ENCODE measurements at places on chromosomes 1 and 21.

- DNase-seq: no peak
Observed at GRCh38 chr21:36647279-36648093, 51.4 kb upstream of the SIM2 start.

- DNase-seq: no peak
Observed at GRCh38 chr1:153663211-153663610, 4.7 kb downstream of the SNAPIN start.

DNA sequence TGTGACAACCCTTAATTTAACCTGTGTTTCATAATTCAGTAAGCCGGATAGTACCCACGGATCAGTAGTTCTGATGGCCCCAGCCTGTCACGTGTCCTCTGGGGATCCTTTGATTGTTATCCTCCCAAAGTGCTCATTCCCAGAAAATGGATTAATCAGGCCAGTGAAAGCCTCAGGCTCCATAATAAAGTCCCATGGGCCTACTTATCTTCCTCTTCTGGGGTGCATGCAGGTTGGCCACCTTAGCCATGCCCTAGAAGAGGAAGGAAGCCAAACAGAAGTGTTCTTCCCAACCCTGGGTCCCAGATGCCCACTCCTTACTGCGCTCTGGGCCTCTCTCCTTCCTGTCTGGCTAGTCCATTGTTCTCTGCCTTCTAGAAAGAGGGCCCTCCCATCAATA is 146.1 kb downstream of the EDEM3 start:
- DNase-seq: no peak

DNA sequence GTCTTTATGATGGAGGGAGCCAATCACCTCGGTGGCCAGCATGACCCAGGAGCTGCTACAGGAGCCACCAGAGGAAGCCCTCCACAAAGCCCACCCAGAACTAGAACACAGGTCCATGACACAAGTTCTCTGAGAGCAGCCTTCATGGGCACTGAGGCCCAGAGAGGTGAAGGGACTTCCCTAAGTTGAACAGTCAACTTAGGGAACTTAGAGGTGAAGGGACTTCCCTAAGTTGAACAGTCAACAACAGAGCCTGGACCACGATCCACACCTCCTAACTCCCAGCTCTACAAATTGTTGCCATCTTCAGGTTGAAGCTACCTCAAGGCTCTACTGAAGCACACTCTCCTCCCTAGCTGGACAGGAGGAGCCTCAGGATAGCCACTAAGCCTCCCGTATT is 132.7 kb downstream of the CCDC185 start:
- DNase-seq: no peak

DNA sequence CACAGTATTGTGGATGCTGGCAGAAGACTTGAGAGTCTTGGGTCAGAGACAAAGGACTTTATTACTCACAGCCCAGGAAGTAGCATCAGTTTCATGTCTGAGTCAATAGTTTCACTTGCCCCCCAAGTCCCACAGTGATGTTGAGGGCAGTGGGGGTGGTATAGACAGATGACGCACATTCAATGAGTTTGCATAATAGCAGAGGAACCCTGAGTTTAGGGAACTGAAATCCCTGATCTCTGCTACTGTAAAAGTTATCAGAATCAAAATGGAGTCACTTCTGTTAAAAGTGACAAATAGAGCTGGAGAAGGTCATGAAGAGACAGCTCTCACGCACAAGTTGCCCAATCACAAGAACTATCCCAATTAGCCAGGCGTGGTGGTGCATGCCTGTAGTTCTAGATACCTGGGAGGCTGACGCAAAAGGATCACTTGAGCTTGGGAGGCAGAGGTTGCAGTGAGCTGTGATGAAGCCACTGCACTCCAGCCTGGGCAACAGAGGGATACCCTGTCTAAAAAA is 11.5 kb upstream of the HCRTR1 start:
- DNase-seq: peak; percentile 24

- DNase-seq: no peak
Observed at GRCh38 chr1:234661317-234661928, 51.4 kb upstream of the IRF2BP2 start.

GRCh38 chr1:2165646-2166045 is 28.9 kb downstream of the FAAP20 start:
- DNase-seq: no peak

- DNase-seq: no peak
Observed at GRCh38 chr21:33860332-33860879, 55.2 kb downstream of the ATP5PO start.

GRCh38 chr1:213988507-213989001 is 781 bp downstream of the PROX1 start:
- DNase-seq: no peak

GRCh38 chr1:53047737-53048736 is 14.0 kb upstream of the PODN start:
- DNase-seq: no peak

DNA sequence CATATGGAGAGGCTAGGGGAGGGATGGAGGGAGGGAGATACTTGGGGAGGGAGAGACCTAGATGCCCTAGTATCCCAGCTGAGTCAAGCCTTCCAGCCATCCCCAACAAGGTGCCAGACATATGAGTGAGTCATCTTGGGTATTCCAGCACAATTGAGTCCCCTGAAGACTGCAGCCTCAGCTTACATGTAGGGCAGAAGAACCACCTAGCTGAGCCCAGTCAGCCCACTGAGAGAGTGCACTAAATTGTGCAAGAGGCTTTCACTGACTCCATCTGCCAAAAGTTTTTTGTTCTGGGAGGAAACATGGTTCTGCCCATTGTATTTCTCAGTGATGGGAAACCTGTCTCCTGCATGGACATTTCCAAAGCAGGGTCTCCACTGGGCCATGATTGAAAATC is 76.4 kb downstream of the FOXD2 start:
- no peak for DNase-seq

DNA sequence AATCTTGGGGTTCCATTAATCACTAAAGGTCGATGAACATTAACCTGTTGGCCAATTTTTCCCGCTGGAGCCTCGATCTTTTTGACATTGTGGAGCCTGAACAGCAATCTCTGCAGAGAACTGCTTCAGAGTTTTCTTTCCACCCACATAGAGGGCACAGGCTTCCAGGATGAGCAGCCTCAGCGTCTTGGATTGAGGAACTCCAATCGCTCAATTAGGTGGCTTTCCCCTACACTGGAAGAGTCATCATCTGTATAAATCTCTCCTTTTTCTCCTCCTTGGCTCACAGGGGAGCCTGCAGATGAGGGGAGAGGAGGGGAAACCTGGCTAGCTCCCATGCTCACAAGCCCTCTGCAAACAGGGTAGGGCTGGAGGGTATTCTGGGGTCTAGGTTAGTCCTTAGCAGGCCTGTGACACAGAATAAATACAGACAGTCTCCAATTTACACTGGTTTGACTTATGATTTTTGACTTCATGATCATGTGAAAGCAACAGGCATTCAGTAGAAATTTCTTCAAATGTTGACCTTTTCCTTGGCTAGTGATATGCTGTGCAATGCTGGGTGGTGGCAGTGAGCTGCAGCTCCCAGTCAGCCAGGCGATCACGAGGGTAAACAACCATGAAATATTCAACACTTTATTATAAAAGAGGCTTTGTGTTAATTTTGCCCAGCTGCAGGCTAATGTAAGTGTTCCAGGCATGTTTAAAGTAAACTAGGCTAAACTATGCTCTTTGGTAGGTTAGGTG is 80.8 kb downstream of the PGBD5 start:
- DNase-seq: no peak

DNA sequence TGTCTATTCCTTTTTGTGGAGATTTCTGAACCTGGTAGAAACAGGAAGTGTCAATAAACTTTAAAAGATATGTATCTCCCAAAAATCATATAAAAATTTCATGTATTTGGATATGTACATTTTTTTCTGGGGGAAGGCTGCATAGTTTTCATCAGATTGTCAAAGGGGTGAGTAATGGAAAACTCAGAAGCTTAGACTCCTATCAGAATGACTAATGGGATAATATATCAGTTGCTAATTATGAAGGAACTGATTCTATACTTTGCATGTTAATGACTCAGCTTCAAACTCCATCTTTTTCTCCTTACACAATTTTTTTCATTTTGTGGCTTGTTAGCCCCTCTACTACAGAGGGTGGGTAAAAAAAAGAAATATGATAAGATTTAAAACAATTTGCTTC is 55.9 kb downstream of the GON4L start:
- DNase-seq: no peak

DNA sequence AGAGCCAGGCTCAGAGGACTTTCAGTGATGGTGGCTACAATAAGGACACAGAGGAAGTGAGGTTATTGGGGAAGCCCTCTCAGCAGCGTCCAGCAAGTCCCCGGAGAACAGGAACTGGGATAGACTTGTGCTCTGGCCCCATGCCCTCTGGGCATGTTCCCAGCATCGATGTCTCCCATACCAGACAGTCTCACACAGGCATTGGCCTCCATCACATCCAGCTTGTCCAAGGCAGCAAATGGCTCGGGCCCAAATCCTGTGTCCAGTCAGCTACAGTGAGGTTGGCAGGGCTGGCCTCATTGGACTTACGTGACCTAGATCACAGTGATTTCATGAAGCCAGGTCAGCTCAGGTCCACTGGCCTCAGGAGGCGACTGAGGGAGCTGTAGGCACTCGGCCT is 19.6 kb upstream of the TMEM54 start:
- DNase-seq: no peak

DNA sequence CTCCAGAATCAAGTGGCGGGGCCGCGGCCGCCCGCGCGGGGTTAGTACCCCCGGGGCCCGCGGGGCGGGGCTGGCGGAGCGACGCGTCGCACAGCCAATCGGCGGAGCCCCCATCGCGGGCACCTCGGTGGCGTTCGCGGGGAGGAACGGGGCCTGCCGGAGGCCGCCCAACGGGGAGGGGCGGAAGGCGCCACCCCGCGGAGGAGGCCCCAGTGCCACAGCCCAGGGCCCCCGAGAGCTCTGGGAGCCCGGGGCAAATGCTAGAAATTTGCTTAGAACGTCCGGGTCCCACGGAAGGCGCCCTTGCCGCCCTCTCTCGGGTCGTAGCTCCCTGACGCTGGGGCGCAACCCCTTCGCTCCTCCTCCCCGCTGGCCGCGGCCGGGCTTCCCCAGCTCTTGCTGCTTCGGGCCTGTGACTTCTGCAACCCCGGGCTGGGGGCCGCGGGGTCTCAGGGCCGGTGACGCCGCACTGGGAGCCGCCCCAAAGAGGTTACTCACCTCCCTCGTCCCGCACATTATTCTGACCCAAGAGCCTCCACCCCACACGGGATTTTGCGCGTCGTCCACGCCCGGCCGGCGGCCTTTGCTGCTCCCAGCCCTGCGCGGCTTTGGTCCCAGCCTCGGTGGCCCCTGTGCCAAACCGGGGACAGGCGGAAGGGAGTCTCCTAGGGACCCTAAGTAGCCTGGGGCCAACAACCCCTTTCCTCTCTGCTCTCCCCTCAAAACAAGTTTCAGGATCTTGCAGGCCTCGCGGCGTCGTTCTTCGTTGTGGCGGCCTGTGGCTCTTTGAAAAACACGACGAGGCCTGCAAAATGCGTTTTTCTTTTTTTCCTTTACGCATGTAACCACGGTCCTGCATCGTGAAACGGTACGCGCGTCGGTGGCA is at the start of gene RUNX3:
Gene RUNX3, minus strand, starts transcription at position 17 of the 886 bp plus-strand sequence. CDS start 408 bp downstream, outside the sequence.
- DNase-seq: peak; percentile 95

DNA sequence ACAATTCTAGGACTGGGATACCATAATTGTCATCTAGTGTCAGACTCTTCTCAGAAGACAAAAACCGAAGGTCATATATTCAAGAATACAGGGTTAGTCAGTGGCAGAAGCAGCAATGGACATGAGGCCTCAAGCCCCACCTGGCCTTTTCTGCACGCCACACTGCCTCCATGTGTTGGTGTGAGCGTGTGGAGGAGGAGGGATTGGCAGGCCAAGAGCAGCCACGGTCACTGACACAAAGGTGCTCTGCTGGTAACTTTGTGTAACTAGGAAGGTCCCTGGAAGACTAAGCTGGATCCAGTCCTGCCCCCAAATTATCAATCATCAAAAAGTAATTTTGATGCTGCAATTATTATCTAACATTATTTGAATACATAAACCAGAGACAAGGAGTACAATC is 34.9 kb downstream of the HSF2BP start:
- no peak for DNase-seq

GRCh38 chr1:109902204-109902985 is 8.3 kb upstream of the CSF1 start:
- no peak for DNase-seq

DNA sequence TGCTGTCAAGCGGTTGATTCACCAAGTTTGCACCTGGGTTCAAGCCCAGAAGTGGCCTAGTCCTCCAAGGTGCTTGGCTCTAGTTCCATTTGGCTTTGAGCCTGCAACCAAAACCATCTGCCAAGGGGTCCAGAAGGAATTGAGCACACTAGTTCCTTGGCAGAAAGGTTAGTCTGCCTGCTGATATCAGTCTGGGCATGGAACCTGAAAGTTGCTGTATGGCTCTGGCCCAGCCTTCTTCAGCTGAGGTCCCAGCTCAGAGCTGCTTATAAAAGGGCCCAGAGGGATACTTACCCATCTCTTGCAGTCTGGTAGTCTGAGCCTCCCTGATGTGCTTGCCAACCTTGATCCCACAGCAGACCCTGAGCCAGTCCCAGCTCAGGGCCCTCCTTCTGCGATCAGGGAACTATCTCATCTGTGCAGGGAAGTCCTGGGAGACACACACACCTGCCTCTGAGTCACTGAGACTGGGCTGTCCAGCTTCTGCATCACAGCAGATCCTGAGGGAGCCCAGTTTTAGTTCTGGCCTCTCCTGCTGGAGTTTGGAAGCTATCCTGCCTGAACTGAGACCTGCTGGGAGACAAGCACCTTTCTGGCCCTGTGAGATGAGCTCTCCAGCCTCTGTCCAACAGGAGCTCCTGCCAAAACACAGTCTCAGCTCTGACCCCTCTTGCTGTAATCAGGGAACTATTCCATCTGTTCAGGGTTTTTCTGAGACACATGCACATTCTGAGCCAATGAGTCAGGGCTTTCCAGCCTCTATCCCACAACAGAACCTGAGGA is 75.8 kb downstream of the CTH start:
- DNase-seq: no peak

DNA sequence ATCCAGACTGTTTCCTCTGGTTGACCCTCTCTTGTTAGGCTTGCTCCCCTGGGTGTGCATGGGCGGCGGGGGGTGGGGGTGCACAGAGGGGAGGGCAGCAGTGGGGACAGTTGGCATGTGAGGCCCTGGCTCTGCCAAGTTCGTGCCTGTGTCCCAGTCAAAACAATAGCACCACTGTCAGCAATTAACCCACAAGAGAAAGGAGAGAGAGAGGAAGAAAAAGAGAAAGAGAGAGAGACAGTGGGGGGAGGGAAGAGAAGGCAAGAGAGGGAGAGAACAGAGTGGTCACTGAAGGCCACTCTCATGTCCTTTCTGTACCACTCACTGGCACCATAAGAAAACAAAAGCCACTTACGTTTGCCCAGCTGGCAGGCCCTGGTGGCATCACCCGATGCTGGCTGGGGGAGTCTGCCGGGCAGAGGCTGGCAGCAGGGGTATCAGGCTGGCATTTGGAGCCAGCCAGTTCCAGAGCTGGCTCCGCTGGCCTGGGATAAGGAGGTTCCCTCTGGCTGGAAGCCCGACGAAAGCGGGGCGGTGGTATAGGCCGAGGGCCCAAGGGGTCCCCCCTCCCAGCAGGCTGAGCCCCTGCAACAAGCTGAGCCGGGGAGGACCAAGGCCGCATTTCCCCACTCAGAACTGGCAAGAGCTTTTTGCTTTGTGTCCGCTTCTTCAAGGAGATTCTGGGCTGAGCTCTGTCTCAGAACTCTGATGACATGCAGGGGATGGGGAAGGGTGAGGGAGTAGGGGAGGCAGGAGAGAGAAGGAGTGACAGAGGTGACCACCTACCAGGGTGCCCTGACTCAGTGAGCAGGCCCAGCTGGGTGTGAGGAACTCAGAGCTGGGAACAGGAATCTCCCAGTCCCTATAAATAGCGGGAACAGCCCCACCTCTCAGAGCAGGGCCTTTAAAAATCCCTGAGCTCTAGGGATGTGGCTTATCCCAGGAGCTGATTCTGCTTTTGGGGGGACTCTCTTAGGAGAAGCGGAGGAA is 27.9 kb downstream of the PIK3C2B start:
- no peak for DNase-seq

GRCh38 chr1:218413179-218413578 is 68.0 kb downstream of the TGFB2 start:
- DNase-seq: no peak

Data from CD4-positive, alpha-beta T cell treated with Interleukin-21 for 1 hour (primary cell).